ENCODE measurements at places on chromosomes 7 and 10. TPM values are rescaled to one million over a fixed set of nuclear protein-coding genes. Genes with fewer than 3 reads are reported as not detected.

GRCh38 chr10:51469686-51470085 is 229.7 kb downstream of the CSTF2T start:
- no peak for DNase-seq

GRCh38 chr10:18786478-18786877 is 127.2 kb downstream of the ARL5B start:
- no peak for DNase-seq

DNA sequence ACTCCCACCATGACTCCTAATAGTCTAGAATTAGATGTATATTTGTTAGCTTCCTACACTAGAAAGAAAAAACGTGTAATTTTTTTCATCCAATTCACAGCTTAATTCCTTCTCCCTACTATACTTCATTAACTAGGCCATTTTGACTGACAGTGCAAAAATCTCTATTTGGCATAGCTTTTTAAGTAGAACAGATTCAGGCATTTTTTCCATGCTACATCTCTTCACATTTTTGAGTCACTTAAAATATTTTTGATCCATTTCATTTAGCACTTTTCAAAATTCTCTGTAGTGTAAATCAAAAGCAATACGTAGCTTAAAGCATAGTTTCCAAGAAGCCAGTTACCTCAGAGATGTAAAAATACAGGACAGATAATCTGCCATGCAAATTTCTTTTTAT is 391.1 kb upstream of the NPVF start:
- no peak for DNase-seq

DNA sequence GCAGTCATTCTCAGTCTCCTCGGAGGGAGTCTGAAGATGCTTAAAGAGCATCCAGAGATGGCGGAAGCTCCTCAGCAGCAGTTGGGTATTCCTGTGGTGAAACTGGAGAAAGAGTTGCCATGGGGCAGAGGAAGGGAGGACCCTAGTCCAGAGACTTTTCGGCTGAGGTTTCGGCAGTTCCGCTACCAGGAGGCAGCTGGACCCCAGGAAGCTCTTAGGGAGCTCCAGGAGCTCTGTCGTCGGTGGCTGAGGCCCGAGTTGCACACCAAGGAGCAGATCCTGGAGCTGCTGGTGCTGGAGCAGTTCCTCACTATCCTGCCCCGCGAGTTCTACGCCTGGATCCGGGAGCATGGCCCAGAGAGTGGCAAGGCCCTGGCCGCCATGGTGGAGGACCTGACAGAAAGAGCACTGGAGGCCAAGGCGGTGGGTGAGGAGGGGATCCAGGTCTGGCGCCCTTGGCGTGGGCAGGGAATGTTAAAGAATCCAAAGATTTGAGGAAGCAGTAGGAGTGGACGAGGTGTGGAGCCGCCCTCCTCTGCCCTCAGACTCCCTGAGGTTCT is 2.9 kb downstream of the ZSCAN25 start:
- no peak for DNase-seq

GRCh38 chr7:22811746-22812280 is 10.8 kb downstream of the TOMM7 start:
- no peak for DNase-seq

DNA sequence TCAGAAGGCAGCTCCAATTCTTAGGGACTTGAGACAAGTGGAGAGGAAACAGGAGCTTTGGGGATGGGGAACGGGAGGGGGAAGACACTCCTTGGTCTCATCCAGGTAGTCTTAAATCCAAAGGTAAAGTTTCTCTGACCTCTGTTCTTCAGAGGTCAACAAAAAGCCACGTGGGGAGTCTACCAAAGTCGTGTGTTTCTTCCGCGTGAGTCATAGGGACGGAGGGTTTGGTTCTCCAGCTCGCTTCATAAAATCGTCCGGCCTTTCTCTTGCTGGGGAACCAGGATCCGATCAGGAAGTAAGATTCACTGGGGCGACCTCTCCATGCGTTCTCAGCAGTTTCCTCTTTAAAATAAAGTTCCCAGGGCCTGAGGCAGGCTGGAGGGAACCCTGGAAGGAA is 275.7 kb downstream of the TCERG1L start:
- DNase-seq = no peak

GRCh38 chr7:78197447-78197846 is 398.9 kb downstream of the PHTF2 start:
- no peak for DNase-seq

GRCh38 chr10:46541017-46541661 is 15.3 kb downstream of the GPRIN2 start:
- peak; percentile 69 for DNase-seq

TMEM213 gene
- total RNA-seq = not detected

MNX1 gene
- total RNA-seq = not detected

All from ascending aorta (tissue), 2 donors.